Stimulated activated CD8-positive, alpha-beta memory T cell treated with anti-CD3 and anti-CD28 coated beads, Interleukin-4, amount 100 ng/mL, for 48 hours (primary cell): ENCODE measurements at places on chromosomes 6 and 20.

GRCh38 chr6:16657768-16658167, 103.5 kb downstream of the ATXN1 start:
- no peak for DNase-seq

GRCh38 chr20:6381887-6382286, 259.1 kb upstream of the FERMT1 start:
- no peak for DNase-seq

DNA sequence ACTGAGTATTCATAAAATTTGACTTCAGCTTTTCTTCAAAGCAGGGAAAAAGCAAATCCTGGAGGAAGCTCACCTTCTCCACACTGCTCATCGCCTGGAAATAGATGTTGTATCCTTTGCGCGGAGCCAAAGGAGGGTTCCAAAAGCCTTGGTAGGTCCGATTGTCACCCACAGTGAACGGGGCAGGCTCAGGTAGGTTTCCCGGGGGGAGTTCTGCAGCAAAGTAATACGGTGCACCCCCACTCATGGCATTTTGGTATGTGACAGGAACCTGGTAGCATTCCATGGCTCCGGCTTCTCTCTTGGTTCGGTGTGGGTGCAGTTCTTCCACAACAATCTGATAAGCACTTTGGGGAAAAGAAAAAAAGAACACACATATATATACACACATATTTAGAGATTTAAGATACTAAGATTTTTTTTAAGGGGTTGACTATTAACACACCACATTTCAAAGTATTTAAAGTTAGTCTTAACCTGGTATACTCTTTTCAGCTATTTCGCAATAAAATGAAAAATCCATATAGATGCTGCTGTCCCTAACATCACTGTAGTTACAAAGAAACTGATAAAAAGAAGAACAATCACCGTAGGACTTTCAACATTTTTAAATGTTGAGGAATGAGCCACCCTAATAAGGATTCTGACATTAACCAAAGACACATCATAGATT, 166.7 kb upstream of the THEMIS start:
- no peak for DNase-seq

GRCh38 chr6:100948381-100949133, 67.4 kb upstream of the ASCC3 start:
- DNase-seq: no peak

- no peak for DNase-seq
These were observed 303.8 kb upstream of the THEMIS start for GRCh38 chr6:128204616-128205015.

DNA sequence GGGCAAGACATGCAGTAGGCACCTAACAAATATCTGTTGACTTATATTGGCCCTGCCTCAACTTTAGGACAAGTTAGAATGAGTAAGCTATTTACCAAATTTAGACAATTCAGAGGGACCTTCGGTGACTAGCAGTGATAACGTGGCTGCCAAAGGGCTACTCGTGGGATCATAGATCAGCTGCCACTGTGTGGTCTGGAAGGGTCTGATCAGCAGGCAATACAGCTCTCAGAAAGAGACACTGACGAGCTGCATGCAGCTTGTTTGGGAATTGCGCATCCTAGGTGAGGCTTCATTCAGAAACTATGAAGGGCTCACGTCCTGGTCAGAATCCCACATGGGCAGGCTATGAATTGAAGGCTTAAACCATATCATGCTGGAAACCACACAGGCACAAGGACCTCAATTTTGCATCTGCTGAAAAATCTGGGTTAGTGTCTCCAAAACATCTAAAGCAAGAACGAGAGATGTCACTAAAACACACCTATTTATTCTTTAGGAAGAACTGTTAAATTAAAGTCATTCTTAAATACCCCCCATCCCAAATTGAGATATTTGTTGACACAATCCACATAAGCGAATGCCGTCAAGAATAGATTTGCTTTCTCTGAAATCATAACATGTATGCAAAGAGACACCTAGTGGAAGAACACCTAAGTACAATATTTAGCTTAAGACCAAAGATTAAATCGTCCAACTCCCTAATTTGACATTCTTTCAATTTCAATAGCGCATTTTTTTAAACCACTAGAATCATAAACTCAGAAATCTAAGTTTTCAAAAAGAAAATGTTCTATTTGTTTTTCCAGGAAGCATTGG, 79.6 kb downstream of the IPCEF1 start:
- no peak for DNase-seq

DNA sequence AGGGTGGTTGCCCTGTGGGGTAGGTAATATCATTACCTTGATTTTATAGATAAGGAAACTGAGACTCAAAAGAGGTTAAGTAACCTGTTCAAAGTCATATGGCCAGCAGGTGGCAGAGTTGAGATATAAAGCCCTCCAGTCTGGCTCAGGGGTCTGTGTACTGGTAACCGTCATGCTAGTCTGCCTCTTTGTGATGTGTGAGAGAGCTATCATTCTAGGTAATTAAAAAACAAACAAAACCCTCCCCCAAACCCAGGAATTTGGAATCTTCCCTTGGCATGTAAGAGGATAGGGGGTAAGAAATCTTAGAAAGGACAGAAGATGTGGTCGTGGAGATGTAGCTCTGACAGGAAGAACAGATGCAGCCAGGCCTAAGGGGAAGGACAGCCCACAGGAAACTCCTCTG, 206.0 kb downstream of the CDC5L start:
- peak; percentile 86 for DNase-seq

GRCh38 chr20:34543463-34544056, 15.0 kb upstream of the MAP1LC3A start:
- no peak for DNase-seq

DNA sequence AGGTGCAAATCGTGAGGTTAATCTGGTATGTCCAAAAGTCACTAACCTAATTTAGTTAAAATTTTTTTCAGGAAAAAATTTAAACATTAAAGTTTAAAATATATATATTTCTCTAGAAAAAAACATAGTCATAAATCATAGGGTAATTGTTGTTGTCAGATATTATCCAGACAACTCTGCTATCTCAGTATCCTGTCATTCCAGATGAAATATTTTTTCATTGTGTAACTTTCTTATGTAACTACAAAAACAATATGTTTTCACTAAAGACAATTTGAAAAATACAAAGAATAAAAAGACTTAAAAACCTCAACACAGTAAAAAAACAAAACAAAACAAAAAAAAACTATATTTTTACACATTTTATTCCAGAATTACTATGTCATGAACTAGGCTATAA, 57.6 kb downstream of the TENT5A start:
- DNase-seq: no peak

GRCh38 chr20:25328954-25329498, 61.6 kb downstream of the ABHD12 start:
- DNase-seq: no peak

- no peak for DNase-seq
These were observed 438.4 kb upstream of the SPTLC3 start for GRCh38 chr20:12570371-12570770.

GRCh38 chr6:74642101-74642500, 563.8 kb downstream of the COL12A1 start:
- DNase-seq: no peak

DNA sequence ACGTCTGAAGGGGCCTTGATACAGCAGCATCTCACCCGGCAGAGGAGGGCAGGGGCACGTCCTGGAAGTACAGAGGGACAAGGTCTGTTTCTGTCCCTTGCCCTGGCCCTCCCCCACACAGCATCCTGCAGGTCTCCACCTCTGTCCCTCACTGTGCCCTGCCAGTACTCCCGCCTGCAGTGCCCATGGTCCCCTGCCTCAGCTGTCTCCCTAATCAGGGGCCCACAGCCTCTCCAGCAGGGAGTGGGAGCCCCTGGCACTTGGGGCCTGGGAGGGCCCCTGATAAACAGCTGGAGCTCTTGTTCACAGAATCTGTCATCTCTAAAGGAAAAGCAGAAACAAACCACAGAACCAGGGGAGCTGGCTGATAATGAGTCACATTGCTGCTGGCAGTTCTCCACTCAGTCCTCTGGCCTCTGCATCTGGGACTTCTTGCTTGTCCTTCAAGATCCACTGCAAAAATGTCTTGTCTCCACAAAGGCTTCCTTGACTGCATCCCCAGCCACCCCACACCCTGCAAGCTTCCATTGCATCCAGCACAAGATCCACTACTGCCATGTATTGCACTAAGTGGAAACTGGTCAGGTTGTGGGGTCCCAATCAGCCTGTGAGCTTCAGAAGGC, 33.2 kb upstream of the TAF8 start:
- peak; percentile 63 for DNase-seq

DNA sequence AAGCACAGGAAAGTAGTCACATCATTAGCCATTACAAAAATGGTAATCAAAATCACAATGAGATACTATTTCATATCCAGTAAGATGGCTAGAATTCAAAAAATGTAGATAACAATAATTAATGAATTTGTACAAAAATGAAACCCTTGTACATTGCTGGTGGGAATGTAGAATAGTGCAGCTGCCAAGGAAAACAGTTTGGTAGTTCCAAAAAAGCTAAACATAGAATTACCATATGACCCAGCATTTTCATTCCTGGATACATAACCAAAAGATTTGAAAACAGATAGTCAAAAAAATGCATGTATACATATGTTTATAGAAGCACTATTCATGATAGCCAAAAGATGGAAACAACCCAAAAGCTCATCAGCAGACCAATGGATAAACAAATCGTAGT, 251.1 kb upstream of the RAB32 start:
- DNase-seq: no peak

- DNase-seq: peak; percentile 77
These were observed 1.3 kb downstream of the VEGFA start for GRCh38 chr6:43771210-43771857.

DNA sequence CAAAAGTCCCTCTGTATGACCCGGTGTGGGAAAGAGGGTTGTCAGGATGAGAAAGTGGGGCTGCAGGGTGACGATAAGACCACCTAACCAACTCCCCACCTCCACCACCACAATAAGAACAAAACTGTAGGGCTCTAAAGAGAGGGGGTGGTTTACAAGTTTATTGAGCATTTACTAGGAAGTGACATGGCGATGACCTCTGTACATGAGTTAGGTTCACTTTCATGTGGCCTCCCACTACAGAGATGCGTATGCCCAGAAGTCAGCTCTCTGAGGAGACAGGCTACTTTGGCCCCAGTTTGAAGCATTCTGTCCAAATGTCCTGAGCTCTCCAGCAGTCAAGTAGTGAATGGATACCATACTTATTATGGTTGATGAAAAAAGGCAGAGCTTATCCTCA, 28.7 kb upstream of the PI16 start:
- peak; percentile 36 for DNase-seq

- peak; percentile 73 for DNase-seq
These were observed 16.6 kb upstream of the TRIM27 start for GRCh38 chr6:28940294-28940857.
